PC-9 (cell line): ENCODE measurements at places on chromosomes 3 and 15.

- no peak for DNase-seq
These were observed 9.6 kb downstream of the LSM3 start for GRCh38 chr3:14188041-14188754.

GRCh38 chr3:46112296-46112695 lies 85.0 kb upstream of the XCR1 start:
- DNase-seq = peak; percentile 74

DNA sequence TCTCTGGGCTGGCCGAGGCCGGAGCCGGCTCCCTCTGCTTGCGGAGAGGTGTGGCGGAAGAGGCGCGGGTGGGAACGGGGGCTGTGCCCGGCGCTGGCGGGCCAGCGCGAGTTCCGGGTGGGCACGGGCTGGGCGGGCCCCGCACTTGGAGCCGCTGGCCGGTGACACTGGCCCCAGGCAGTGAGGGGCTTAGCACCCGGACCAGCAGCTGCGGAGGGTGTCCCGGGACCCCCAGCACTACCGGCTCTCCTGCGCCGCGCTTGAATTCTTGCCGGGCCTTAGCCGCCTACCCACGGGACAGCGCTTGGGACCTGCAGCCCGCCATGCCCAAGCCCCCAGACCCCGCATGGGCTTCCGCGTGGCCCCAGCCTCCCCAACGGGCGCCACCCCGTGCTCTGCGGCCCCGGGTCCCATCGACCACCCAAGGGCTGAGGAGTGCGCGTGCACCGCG lies 736.3 kb upstream of the ARRDC4 start:
- DNase-seq = no peak

DNA sequence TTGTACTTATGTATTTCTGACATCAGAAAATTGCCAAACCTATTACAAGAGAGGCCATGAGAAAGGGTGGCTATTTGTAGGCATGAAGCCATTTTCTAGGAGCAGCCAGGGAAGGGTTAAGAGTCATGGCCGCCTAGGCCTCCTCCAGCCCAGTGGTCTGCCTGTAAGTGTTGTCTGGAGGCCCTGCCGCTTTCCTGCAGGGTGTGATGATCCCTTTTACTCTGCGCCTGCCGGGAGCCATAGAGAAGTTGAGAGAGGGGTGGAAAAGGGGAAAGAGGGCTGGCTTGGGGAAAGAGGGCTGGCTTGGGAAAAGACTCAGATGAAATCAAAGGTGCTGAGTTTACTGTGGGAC lies 29.1 kb upstream of the KCTD6 start:
- peak; percentile 39 for DNase-seq

DNA sequence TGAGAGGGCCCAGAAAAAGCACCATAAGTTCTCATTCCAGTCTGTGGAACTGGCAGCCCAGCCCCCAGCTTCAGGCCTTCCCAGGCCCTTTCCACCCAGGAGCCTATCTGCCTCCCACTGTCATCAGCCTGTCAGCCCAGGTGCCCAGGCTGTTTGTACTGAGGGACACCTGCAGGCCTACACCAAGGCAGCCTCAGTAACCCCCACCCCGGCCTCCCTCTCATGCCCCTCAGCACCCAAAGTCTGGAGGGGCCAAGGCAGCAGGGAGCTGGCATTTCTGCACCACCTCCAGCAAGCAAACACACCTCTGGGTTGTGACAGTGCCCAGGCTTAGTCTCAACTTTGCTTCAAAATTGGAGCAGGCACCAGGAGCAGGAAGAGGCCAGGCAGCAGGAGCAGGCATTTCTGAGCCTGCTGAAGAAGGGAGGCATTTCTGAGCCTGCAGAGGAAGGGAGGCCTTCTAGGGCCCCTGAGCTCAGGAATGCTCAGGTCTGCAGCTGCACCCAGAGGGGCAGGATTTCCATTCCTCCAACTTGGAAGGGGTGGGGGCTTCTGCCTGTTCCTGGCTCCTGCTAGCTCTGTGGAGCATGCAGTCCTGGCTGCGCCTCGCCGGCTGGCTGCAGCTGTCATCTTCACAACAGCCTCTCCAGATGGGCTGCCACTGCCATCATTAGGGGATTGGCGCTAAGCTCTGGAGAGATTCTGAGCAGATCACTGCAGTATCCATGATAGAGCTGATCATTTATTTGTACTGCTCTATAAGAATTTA lies 396.1 kb downstream of the UNC13C start:
- no peak for DNase-seq

GRCh38 chr3:127673191-127674100 lies 694 bp downstream of the ABTB1 start:
- DNase-seq = no peak

GRCh38 chr3:103609472-103609871 lies 1174.7 kb downstream of the ZPLD1 start:
- DNase-seq = no peak

GRCh38 chr3:190122198-190122771 lies 1.6 kb upstream of the P3H2 start:
- no peak for DNase-seq

GRCh38 chr15:97902140-97902780 lies 58.2 kb upstream of the ARRDC4 start:
- peak; percentile 58 for DNase-seq

GRCh38 chr3:135629701-135630408 lies 335.7 kb upstream of the PPP2R3A start:
- no peak for DNase-seq

- DNase-seq = no peak
These were observed 328.3 kb downstream of the OXSM start for GRCh38 chr3:26118165-26118564.

DNA sequence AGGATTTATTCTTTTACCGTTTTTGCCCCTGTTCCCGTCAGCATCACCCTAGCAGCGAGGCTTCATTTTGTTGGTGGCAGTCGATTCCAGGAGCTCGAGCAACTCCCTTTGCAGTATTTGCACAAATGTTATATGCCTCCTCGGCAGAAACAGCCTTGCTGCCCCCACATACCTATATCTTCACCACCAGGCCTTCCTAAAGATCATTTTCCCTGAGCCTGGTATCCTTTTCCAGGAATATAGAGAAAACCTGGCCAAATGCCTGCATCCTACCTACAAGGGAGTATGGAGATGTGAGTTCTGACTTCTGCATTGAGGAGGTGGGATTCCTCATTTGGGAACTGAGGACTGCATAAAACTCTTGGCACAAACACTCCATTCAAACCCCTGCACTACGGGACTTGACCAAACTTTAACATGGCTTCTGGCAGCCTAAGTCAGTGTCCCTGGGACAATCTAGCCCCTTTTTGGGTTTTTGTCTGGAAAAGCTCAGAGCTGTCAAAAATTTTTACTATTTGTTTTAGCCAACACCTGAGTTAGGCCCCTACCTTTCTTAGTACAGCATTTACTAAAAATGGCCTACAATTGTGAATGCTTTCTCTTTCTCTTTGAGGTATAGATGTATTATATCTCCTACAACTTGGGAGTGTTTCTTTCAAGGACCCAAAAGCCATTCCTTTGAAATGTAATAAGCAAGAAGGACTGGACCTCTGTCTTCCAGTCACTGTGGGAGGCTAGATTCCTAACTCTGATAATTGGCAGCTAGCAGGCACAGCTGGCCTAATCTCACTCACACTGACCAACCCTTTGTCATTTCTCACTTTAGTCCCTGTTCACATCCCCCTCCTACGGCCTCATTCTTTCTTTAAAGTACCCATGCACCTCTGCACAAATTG lies 12.1 kb upstream of the UBE2Q2 start:
- no peak for DNase-seq

- DNase-seq = no peak
These were observed 2.4 kb upstream of the PDCD6IP start for GRCh38 chr3:33795856-33796536.

DNA sequence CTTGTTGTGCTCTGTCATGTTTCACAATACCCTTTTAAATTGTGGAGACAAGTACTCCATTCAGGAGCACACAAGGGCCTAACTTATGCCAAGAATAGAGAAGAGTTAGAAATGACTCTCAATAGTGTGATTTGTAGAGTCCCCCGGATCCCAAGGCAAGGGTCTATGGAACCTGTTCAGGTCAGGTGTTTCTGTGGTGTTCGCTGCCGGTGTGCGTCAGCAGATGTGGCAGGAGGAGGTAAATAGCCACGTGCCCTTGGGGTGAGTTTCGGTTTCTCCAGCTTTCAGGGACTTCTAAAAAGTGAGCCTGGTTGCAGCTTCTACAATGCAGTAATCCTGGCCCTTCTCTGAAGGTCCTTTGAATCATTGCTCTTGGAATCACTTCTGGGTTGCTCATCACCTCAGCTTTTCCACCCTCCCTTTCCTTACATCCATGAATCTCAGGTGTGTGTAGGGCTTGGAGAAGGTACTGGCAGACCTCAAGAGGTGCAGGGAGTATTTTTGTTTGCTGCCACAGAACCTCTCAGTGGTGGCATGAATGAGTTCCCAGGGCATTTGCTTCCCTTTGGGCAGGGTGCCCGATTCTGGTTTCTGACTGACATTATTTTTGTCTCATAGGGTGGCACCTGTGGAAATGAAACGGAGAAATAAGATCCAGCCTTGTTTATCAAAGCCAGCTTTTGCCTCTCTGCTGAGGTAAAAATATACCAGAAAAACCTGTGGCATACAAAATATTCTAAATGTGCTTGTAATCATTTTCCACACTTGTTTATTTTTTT lies 7.3 kb downstream of the ST3GAL6 start:
- DNase-seq = no peak

DNA sequence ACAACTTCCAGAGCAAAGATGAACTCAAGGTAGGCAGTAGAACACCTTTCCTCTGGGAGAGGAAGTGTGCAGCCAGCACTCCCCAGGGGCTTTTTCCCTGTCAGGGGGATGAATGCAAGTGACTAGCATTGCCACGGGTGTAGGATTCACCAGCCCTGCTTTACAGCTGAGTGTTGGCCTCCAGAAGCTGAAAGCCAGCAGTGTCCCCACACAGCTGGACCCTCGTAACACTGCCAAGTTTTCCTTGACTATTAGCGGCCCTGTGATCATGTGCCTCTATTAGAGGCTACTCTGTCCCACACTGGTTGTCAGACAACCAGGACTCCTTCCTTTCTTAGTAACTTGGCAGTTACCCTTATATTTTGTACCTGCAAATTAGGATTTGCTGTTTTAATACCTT lies 104.9 kb upstream of the MANF start:
- no peak for DNase-seq

DNA sequence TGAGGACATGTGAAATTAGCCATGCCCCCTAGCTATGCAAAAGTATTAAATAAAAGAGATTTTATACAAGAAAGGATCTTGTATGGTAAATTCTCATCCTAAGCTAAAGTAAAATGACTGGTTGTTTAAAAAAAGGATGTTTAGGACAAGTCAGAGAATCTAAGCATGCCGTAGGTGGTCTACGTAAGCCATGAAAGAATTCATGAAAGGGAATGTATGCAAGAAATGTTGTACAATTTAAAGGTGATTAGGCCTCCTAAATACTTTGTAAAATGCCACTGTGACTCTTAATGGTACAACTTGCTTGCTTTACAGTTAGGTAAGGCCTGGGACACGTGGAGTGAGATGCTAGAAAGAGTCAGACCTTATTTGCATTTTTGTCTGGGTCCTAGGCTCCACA lies 209.0 kb downstream of the EFHB start:
- DNase-seq = no peak

GRCh38 chr3:126474498-126475412 lies 936 bp downstream of the ZXDC start:
- DNase-seq = peak; percentile 39

- DNase-seq = no peak
These were observed 5.8 kb downstream of the MYO9A start for GRCh38 chr15:72112116-72112515.

DNA sequence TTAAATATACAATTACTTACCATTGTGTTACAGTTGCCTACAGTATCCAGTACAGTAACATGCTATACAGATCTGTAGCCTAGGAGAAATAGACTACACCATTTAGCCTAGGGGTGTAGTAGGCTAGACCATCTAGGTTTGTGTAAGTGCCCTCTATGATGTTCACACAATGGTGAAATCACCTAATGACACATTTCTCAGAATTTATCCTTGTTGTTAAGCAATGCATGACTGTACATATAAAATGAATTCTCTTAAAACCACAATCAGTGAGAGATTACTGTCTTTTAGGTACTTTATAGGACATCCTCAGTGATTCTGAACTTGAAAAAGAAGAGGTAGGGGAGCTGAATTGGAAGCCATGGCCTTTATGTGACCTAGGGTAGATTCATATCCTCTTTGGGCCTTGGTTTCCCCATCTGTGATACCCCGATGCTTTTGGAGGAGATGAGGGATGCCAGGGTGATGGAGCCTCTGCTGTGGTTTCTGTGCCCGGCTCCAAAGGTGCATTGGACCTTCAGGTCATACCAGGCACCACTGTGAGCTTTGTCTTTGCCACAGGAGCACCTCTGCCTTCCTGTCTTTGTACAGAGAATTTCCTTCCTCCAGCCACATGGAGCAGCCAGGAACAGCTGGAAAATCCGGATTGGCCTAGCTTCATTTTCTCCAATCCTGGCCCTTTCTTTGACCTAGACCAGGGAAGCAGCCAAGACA lies 51.9 kb upstream of the FLNB start:
- DNase-seq = peak; percentile 91

GRCh38 chr15:90402223-90402622 lies 14.2 kb downstream of the IQGAP1 start:
- peak; percentile 91 for DNase-seq

DNA sequence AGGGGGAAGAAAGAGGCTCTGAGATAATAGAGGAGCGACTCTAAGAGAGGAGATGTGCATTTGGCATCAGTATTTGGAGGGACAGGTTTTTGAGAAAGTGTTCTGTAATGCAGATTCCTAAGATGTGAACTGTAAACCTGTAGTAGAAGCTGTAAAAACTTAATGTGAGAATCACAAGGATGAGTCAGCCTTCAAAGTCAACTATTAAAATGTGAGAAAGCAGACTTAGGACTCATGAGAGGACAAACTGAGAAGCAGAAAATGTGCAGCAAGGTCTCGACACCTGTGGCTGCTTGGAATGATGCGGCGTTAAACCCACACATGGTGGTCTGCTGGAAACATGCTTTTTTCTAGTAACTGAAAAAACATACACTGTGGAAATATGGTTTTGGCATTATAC lies 36.0 kb downstream of the USP13 start:
- no peak for DNase-seq

GRCh38 chr15:74995779-74996765 lies 709 bp downstream of the SCAMP5 start:
- DNase-seq = no peak

DNA sequence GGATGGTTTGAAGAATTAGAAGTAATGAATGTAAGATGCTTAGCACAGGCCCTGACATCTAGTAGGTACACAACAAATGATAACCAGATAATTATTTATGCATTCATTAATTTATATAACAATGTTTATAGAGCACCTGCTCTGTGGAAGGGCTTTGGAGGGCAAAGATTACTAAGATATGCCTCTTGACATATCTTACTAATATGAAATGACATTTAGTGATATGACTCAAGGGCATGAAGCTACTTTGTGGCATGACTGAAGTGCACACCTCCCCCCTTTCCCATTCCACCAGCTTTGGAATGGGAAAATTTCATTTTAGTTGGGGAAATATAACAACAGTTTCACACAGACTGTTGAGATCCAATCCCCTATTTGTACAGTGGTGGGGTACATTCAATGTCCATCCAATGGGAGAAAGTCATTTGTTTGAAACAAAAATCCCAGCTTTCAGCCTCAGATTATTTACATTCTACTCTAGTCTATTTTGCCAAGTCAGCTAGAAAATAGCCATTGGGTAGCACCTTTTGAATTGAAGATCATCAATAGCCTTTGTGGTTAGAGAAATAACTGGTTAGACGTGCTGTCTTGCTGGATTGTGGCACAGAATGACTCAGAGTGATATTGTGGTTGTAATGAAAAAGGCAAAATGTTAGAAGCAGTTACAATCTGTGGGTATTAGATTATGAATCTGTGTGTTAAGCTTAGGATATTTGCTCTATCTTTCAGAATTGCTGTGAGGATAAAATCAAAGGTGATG lies 72.9 kb downstream of the MOBP start:
- no peak for DNase-seq
